ENCODE measurements at places on chromosomes 6 and 20.

DNA sequence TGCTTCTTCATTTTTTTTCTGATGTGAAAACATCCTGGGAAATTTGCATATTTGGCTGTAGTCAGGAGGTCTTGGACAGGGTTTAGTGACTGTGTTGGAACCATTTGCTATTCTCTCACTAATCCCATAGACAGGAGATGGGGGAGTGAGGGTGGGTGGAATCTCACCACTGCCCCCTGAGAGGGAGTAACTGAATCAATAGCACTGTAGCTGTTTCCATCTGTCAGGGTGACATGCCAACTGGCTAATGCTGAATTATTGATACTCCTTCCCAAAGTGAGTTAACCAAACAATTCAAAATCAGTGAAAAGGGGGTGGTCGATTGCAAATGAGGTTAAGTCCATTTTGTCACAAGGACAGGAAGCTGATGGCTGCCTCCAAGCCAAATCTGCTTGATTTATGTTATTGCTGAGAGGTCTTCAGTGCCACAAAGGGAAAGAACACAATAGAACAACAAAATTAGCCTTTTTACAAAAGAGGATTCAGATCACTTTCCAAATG, 55.1 kb upstream of the B3GAT2 start:
- no peak for DNase-seq

DNA sequence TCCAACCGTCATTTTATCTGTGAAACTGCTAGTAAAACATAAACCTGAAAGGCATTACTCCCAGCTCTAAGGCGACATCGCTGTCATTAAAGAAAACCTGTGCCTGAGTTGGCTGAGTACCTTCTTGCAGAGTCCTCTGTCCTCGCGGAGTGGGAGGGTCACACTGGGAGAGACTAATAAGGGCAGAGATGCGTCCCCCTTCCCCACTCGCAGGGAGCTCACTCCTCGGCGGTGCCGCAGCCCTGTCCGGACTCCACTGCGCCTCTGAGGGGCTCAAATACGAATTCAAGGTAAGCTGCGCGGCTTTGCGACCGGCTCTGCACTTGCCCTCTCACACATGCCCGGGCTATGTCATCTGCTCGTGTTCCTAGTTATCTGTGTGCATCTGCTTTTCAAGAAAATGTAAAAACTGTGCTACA, at the start of gene COL19A1:
COL19A1 (plus strand) TSS at position 206 of the 419 bp plus-strand sequence. CDS start 13,012 bp downstream, outside the sequence.
- DNase-seq, result peak; percentile 29

DNA sequence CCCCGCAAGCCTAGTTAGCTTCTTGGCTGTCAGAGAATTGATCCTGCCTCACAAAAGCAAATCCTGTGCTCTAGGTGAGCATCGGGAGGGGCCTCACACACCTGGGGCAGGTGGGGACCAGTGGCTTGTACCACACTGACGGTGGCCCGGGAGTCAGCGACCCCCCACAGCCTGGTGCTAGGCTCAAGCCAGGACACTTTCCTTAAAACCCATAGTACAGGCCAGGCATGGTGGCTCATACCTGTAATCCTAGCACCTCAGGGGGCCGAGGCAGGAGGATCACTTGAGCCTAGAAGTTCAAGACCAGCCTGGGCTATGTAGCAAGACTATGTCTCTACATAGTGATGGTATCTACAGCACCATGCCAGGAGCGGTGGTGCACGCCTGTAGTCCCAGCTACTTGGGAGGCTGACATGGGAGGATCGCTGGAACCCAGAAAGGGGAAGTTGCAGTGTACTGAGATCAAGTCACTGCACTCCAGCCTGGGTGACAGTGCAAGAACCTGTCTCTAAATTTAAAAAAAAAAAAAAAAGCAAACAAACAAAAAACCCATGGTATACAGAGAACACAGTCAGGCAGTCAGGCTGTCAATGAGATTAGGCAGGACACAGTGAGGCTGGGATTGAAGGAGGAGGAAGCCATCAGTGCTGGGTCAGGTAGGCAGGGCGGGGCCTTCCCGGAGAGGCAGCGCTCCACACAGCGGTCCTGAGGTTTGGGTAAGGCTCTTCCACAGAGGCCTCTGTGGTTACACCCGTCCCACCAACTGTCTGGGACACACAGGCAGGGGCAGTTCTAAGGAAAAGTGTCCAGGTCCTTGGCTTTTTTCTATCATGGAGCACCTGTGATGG, 41.3 kb downstream of the SYNJ2 start:
- no peak for DNase-seq

- no peak for DNase-seq
Observed at GRCh38 chr6:133802861-133803260, 86.1 kb upstream of the TCF21 start.

DNA sequence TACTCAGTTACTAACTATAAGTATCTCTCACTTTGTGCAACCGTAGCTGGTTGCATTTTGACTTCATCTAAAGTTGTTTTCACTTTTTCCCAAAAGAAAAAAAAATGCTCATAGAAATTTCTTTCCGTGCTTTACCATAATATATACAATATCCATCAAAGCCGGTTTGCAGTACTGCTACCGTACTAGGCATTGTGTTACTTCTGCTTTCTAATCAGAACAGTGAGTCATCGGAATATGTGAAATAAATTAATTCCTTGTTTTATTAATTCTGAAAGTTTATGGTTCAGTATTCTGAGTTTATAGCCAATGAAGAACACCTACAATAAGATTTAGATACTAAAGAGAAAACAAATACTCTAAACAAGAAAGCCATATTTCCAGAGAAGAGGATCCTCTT, 72.5 kb downstream of the TNFRSF21 start:
- DNase-seq, result no peak

- DNase-seq, result no peak
Observed at GRCh38 chr6:127182501-127182900, 64.0 kb downstream of the RSPO3 start.

DNA sequence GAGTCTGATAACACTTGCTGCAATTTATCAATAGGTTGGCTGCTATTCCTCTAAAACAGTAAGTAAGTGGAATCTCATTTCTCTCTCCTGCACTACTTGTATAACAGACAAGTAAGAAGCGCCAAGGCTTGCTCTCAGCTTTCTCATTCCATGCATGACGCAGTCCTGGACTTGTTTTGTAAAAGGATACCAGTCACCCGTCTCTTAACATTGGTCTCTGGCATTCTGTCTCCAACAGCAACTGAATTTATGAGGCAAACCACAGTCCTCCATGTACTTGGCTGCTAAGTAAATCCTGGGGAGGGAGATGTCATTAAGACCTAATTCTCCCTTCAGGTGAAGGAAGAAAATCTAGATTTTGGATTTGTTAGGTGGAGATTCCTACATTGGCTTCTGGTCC, 115.4 kb downstream of the OPN5 start:
- DNase-seq, result peak; percentile 14

- DNase-seq, result no peak
Observed at GRCh38 chr20:4457566-4458543, 263.9 kb upstream of the PRND start.

DNA sequence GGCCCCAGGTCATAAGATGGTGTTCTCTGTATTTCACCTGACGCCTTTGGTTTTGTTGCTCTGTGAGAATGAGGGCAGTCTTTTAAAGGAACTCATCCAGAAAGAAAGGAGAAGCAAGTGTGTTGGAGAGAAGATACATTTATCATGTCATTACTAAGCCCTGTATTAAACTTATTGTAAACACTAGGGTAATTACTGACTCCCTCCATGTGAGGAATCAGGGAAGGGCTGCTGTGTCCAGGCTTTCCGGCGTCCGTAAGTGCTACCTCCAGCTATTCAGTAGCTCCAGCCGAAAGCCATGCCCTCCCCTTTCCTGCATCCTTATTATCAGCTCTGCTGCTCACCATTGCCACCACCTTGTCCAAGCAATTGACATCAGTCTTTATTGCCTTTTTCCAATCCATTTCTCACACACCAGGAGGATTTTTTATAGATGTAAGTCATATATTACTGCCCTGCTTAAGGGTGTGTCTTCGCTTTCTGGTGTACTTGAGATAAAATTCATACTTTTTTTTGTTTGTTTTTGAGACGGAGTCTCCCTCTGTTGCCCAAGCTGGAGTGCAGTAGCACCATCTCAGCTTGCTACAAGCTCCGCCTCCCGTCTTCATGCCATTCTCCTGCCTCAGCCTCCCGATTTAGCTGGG, 94.7 kb downstream of the RPP40 start:
- no peak for DNase-seq

Data from right renal pelvis (tissue), 4 donors.